Neural progenitor cell (in vitro differentiated cells): ENCODE measurements at places on chromosomes 1 and 21. TPM values are rescaled to one million over a fixed set of nuclear protein-coding genes. Genes with fewer than 3 reads are reported as not detected.

- H3K4me3 ChIP-seq, result no peak overlapping the region
- H3K27ac ChIP-seq, result no peak overlapping the region
- no peaks in the 10 kb centered on the region for H3K4me1 ChIP-seq
- no peaks in the 10 kb centered on the region for H3K36me3 ChIP-seq
- no peak for DNase-seq
- H3K27me3 ChIP-seq, result no peaks in the 10 kb centered on the region
These were observed 10.5 kb downstream of the ACOT11 start for GRCh38 chr1:54558434-54559030.

- no peaks in the 10 kb centered on the region for H3K36me3 ChIP-seq
- no peaks in the 10 kb centered on the region for H3K27me3 ChIP-seq
- DNase-seq, result no peak
- no peak overlapping the region for H3K27ac ChIP-seq
These were observed 9.7 kb downstream of the TLCD4 start for GRCh38 chr1:95126846-95127245.

GRCh38 chr1:241330619-241331327 is 26.2 kb downstream of the RGS7 start:
- H3K4me1 ChIP-seq, result no peaks in the 10 kb centered on the region
- H3K36me3 ChIP-seq, result no peaks in the 10 kb centered on the region
- no peak overlapping the region for H3K27ac ChIP-seq

The PTGER3 gene
- under 0.01 and 0.09 TPM in 2 replicates for total RNA-seq

The SLC45A3 gene
- 5.1 and 8.9 TPM in 2 replicates for total RNA-seq

The NUAK2 gene
- total RNA-seq, result 29.4 and 56.2 TPM in 2 replicates
